ENCODE measurements at places on chromosomes 5 and 9. TPM values are rescaled to one million over a fixed set of nuclear protein-coding genes. Genes with fewer than 3 reads are reported as not detected.
A peak's percentile ranks its signal among the peaks of the same experiment; 100 is the strongest.

GRCh38 chr5:59863777-59864176 is 29.7 kb downstream of the PDE4D start:
- no peak for DNase-seq

Gene FOXI1
- 0.05 TPM for polyA plus RNA-seq

- DNase-seq = no peak
Measured at GRCh38 chr5:143471041-143471509, 67.6 kb upstream of the NR3C1 start.

- DNase-seq = peak; percentile 41
Measured at GRCh38 chr9:130142641-130143040, 29.6 kb upstream of the NCS1 start.

Gene RASGRF2
- polyA plus RNA-seq = 1.0 TPM

GRCh38 chr5:23368393-23368792 is 139.0 kb upstream of the PRDM9 start:
- no peak for DNase-seq

GRCh38 chr5:1925111-1926070 is 42.7 kb upstream of the IRX4 start:
- no peak for DNase-seq

DNA sequence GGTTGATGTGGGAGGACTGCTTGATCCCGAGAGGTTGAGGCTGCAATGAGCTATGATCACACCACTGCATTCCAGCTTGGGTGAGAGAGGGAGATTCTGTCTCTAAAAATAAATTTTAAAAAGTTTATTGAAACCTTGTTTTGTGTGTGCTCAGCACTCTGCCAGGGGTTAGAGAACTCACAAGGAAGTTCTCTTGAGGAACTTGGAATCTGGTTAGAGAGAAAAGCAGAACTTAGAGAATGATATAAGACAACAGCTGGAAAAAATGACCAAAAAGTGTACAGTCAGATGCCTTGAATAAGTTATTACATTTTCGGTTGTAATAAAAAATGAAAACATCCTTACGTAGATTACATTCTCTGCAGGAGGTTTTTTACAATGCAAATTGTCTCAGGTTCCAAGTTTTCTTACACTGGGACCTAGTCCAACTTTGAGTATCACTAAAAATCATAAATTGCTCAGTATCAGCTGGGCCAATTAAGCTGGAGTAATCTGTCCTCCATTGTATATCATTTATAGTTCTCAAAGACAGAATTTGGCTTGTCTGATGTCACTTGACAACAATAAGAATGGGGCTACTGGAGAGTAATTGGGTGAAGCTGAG is 21.7 kb upstream of the TENT2 start:
- no peak for DNase-seq

DNA sequence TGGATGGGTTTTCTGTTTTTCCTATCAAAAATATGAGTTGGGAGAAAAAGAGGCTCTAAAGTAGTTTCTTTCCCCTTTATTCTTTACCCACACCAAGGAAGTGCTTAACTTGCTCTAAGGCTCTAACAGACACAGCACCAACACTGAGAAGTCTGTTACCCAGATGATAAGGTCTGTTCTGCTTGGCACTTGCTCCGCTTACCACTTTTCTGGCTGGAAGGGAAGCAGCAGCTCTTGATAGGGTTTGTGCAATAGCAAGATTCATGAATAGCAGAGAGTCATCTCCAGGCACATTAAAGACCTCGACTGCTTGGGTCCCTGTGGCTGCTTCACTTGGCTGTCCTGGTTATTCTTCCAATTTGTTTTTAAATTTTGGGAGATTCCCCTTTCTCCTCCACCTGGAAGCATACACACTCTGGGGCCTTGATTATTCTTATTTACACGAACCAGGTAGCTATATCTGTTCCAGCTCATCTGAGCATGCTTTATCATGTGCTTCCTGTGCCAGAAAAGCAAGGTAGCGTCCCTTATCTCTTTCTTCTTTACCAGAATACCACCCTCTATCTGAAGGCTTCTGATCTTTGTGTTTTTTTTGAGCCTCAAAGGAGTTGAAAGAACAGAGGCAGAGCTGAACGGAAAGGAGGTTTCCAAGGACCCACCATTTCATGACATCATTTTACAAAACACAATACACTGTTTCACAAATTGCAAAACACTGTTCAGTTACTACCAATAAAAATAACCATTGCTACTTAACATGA is 24.8 kb downstream of the PPP3R2 start:
- DNase-seq = no peak

Gene DOK3
- polyA plus RNA-seq = 146 TPM

DNA sequence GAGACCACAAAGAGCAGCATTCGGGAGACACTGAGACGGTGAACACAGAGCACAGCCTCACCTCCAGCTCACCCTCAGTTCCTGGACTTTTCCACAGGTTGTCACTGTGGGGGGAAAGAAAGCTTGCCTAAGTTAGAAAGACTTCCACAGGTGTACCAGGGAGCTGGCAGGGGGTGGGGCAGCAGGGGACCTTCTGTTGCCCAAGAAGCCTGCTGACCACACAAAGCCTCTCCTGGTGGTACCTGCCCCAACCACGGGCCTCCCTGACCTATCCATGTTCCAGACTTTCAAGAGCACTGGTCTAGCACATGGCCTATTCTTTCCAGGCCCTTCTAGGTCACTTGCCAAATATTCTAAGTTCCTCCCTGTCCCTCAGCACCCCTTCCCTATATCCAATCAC is 550.8 kb downstream of the BNC2 start:
- DNase-seq = no peak

DNA sequence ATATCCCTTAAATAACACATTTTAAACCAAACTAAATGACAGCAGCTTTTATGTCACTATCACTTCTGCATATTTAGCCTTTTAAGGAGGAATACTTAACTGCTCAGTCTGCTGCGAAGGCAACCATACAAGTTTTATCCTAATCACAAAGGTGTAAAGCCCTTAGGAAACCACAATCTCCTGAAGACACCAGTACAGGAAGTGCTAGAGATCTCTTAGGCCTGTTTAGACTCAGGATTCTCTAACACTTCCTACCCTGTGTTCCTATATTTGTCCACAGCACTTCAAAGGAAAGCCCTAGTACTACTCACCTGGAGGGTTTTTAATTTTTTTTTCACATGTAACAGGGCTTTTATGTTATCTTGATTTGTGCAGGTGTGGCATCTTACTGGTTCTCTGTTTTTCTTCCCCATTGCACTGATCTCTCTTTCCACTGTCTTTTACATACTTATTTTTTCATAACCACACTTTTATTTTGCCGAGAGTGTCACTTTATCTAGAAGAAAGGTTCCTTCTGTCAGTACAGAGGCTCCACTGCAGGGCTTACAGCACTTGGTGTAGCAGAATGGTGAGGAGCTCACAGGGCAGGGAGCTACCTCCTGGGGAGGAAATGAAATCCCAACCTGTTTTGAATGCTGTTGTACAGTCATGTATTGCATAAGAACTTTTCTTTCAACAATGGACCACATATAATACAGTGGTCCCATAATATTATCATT is 1060.6 kb upstream of the ACO1 start:
- no peak for DNase-seq

Gene PCDHGA5
- polyA plus RNA-seq = 0.32 TPM

- no peak for DNase-seq
Measured at GRCh38 chr5:178487911-178488600, 102.1 kb downstream of the COL23A1 start.

DNA sequence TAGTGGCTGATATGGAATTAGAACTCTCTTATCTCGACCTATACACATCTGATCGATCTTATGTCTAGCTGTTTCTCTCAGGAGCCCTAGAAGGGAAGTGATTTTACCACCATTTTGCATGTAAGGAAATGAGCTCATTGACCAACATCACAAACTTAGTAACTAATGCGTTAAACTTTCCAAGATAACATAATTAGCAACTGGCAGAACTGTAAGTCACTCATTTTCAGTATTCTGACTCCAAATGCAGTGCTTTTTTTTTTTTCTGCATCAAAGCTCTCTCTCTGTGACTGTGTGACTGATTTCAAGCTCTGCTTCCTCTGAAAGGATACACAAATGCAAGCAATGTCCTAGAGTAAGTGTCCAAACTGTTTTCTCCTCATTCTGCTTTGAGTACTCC is 68.1 kb upstream of the FBXL7 start:
- no peak for DNase-seq

Gene DNAJC18
- polyA plus RNA-seq = 10.7 TPM

DNA sequence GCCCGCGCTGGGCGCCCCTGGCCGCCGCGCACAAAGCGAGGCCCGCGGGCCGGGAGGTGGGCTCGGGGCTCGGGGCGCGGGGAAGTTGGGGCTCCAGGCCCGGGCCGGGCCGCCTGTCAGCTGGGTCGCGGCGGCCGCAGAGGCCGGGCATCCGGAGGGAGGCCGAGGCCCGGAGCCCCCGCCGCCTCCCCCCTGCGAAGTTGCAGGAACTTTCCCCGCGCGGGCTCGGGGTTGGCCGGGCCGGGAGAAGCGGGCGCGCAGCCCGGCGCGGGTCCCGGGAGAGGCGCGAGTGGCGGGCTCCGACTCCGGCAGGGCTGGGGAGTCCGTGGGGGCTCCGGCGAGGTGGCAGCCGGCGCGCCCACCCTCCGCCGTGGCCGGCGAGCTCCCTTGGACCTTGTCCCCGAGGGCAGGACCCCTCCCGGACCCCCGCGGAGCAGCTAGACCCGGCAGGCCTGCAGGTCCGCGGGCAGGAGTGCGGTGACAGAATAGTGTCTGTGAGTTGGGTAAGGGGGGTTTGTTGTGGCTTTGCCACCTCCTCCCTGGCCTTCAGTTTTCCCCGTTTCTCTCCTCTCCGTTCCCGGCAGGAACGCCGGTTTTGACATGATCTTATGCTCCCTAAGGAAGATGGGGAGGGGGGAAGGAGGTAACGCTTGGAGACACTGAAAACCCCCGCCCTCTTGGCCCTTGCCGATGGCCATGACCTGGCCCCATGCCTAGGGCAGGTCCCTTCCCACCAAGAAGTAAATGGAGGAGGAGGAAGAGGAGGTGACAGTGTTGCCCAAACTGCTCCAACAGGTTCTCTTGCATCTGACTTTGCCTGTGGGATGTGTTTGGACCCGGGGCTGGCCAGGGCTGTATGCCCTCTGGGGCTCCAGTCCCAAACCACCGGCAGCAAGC is 942 bp downstream of the PHF2 start:
- DNase-seq = peak; percentile 32

GRCh38 chr9:76608575-76609273 is 149.7 kb downstream of the GCNT1 start:
- no peak for DNase-seq

- no peak for DNase-seq
Measured at GRCh38 chr5:29170599-29170998, 2022.9 kb upstream of the CDH6 start.

Gene GRK6
- 68.0 TPM for polyA plus RNA-seq

- DNase-seq = no peak
Measured at GRCh38 chr5:106894964-106895363, 775.8 kb downstream of the EFNA5 start.

DNA sequence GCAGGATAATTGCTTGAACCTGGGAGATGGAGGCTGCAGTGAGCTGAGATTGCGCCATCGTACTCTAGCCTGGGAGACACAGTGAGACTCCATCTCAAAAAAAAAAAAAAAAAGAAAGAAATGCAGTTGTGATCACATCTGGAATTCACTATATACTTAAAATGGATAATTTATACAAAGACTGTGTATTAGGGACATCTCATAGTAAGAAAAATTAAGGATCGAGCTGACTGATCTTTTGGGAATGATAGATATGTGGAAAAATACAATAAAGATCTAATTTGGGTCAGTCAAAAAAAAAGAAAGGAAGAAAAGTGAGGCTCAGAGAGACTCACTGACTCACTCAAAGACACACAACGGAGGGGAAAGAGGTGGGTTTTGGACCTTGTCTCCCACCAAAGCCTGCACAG is 73.2 kb upstream of the STXBP1 start:
- DNase-seq = no peak

DNA sequence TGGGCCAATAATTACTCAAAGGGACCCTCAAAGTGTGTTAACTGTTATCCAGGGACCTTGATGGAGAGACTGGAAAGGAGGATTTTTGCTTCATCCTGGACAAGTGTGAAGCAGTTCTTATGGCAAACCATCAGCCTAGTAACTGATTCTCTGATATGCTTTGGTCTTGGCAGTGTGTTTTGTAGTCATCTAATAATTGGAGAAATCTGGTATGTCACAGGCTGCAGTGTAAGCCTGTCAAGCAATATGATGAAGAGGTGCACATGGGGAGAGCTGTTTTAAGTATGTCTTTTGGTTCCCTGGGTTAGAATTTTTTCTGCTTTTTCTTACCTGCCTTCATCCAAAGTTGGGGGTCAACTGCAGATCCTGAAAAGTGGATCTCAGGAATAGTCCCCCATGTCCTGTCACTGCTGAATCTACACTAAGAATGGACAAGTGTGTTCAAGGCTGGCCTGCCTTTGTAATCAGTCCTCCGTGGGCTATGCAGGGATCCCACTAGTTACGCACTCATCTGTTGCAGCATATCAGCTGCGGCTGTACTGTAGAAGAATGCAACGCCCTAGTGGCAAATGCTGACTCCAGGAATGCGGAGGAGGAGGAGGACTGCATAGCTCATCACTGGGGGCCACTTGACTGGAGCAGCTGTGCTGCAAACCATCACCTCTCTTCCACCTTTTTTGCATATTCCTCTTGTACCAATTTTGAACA is 1.9 kb downstream of the SPTAN1 start:
- DNase-seq = peak; percentile 70

- DNase-seq = no peak
Measured at GRCh38 chr5:58382131-58382534, 77.8 kb downstream of the PLK2 start.

GRCh38 chr5:96995419-96995818 is 59.5 kb downstream of the LNPEP start:
- no peak for DNase-seq

- DNase-seq = peak; percentile 86
Measured at GRCh38 chr9:114156657-114157421, 1.5 kb downstream of the COL27A1 start.

Gene NR5A1
- polyA plus RNA-seq = not detected

DNA sequence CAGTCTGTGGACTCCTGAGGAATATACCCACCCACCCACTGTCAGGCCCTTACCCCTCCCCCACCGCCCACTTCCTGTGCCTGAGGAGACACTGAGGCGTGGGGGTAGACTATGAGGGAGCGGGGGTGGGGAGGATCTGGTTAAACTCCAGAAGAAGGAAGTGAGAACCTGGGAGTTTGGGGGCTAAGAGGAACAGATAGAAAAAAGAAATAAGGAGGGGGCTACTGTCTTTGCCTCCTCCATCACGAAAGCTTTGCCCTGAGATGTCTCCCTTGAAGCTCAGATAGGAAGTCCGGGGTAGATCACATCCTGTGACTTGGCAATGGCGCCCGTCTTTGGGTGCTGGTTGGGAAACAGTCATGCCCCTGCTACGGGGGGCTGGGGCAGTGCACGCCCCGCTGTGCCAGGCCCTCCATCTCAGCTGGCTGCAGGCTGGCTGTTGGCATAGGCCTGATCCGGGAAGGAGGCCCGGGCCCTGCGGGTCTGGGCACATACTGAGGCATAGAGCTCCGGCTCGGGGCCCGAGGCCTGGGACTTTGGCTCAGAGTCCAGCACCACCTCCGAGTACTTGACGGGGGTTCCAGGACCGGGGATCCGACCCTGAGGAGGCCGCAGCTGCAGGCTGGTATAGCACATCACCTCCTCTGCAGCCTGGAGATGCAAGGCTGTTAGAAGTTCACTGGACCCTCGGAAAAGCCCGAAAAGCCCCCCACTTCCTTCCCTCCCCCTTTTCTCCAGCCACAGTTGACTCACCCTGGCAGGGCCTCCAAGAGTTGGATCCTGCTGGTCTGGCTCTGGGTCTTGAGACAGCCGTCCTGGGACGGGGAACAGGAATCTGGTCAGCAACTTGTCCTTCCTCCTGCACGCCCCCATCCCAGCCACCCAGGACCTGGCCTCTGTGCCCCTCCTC is 1.0 kb downstream of the SIT1 start:
- DNase-seq = no peak
